NCI-H1417 (cell line): ENCODE measurements at places on chromosomes 5 and 9.
A peak's percentile ranks its signal among the peaks of the same experiment; 100 is the strongest.

DNA sequence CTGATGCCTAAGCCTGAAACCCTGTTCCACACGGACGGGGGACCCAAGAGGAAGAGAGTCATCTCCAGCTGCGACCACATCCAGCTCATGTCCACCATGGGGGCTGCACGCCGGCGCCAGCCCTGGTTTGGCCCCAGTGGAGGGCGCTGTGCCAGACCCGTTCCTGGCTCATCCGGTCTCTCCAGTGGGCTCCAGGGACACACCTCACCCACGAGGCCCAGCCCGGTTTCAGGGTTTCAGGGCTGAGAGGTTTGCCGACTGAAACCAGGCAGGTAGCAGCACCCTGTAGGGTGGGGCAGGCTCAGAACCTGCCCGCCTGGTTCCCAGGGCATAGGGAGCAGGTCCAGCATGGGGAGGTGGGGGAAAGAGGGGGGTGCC is 71.4 kb upstream of the STXBP1 start:
- DNase-seq: no peak

GRCh38 chr5:74761241-74761640 is 5.7 kb downstream of the GFM2 start:
- no peak for DNase-seq

DNA sequence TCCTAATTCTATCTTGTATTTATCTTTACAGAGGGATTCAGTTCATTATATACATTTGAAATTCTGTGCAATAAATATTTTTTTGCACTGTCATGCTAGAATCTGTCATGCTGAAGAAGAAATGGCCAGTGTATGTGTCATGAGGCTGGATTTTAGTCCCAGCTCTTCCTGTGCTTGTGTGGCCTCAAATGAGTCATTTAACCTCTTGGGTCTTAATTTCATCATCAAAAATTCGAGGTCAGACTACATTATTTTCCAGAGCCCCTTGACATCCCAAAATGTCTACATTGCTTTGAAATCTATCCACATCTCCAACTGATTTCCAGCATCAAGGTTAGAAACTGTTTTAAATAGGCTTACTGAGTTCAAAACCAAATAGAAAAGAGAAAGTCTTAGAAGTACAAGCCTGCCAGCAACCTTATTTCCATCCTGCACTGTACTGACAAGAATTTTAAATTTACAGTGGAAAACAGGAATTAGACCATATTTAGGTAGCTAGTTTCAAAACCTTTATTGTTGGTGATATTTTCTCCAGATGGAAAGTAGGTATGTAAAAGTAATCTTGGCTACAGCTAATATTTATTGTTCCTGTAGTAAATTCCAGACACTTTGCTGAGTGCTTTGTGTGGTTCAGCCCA is 96.7 kb upstream of the MAMDC2 start:
- no peak for DNase-seq

GRCh38 chr9:85079349-85079748 is 409.8 kb downstream of the NTRK2 start:
- no peak for DNase-seq

DNA sequence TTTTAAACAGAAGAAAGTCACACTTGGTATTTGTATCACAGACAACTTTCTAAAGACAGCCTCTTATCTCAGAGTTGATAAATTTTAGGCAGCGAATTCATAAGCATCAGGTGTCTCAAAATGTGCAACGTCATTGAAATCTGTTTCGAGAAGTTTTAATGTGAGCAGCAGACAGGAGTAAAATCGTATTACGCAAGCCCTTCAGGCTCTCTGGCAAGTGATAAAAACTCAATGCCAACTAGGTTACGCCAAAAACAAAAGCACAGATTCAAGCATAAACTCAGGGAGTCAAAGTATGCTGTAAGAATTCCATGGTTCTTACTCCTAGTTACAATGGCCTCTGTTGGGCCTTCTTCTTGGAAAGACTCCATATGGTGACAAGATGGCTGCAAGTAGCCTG is 244.7 kb downstream of the SEMA5A start:
- no peak for DNase-seq

DNA sequence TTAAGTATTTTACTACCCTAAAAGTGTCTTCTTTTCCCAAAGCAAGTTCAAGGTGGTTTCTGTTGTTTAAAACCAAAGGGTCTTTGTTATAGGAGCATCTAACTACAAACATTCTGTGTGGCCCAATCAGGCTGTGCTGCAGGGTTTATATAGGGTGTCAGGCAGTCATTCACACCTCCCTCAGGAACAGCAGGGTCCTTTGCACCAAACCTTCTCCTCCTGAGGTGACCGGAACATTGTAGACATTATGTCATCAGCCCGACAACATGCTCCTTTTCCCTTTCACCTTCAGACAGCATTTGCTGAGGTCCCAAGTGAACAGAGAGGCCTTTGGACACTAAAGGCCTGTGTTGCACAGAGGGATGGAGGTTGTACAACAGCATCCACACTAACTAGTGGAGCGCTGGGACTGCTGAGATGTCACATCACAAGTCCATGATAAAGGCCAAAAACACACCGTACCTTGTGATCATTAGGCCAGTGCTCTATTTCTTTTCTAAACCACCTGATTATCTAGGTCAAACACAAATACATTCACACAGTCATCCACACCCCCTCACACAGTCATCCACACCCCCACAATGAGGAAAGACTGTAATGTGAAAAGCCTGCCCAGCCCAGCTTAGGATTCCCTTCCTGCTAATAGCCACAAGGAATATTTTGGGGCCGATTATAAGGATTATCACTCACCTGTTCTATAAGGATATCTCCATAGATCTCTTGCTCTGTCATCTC is 123.8 kb upstream of the VLDLR start:
- DNase-seq: no peak

DNA sequence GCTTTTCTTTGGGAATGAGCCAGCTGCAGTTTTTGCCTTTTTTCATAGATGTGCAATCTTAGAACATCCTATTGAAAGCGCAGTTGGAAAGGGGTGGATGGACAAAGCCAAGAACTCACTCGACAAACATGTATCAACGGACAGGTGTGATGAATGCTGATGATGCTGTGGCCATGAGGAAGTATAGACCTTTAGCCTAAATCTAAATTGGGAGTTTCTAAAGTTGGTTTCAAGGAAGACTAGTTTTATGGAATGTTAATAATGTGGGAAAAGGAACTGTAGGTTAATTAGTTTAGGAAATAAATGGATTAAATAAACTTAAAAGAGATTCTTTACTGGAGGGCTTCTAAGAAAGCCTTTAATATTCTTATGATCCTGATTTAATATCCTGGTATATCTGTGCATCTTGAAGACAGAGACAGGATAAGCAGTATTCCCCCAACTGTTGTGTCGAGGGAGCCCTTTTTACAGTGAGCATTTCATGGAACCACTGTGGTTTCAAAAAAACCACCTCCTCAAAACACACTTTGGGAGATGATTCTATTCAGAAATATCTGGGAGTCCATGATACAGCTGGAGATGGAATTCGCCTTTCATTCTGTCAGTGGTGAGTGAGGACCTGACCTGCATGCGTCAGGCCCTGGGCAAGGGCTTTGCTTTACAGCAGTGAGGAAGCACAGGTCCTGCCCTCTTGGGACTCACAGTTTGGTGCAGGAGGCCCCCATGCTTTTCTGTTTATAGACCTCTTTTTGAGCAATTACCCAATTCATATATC is 82.6 kb downstream of the AOPEP start:
- no peak for DNase-seq

- no peak for DNase-seq
These were observed 163.5 kb upstream of the ADRA1B start for GRCh38 chr5:159752622-159753275.

- peak; percentile 21 for DNase-seq
These were observed 226.6 kb downstream of the SNX18 start for GRCh38 chr5:54743997-54744788.

GRCh38 chr5:154967421-154968024 is 26.6 kb downstream of the MRPL22 start:
- no peak for DNase-seq
